ENCODE measurements at places on chromosomes 7 and 10.

DNA sequence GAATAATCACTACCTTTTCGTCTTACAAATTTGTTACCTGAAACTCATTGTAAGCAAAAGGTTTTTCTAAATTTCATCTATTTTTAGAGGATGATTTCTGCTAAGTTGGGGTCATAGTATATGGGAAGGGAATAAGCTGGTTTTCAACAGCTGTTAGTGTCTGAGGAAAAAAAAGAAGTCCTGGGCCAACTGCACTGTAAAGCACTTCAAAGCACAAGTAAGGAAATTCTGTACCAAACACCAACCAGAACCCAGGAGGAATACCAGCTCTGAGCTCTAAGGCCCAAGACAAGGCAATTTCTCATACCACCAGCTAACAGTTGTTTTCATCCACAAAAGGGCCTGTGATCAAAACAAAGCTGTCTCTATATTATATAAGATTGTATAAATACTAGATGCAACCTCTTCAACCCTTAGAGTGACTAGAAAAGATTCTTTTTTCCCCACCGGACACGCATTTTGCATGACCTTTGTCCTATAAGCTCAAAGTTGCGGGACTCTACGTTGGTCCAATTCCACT is 6.1 kb upstream of the MEOX2 start:
- DNase-seq = no peak

- no peak for DNase-seq
These were observed 52.6 kb upstream of the PCBD1 start for GRCh38 chr10:70940834-70941568.

DNA sequence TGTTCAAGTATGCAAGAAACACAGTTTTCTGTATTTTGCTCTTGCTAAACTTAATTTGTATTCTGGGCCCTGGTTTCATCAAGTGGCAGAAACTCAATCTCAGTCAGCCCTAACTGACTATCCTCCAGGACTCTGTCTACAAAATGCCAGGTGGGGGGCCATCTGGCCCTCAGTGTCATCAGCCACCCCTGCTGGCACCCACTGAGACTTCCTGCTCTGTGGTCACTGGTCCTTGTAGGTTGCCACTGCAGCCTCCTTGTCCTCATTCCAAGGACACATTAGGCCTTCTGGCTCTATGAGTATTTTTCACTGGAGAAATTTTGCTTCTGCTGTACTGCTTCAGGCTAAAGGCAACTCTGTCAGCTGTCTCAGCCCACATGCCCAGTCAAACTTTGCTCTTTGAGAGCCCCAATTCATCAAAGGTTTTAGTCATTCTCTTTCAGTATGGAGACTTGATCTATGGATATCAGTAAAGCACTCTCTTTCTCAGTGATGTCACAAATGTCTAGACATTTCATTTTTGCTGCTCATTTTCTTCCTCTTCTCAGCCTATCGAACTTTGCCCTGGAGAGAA is 163.6 kb downstream of the KCND2 start:
- no peak for DNase-seq

- no peak for DNase-seq
These were observed 7.5 kb upstream of the CSGALNACT2 start for GRCh38 chr10:43130770-43131171.

GRCh38 chr7:99020413-99020715 is 123.5 kb downstream of the SMURF1 start:
- no peak for DNase-seq

- DNase-seq = no peak
These were observed 4.4 kb upstream of the SMIM30 start for GRCh38 chr7:113122744-113123143.

DNA sequence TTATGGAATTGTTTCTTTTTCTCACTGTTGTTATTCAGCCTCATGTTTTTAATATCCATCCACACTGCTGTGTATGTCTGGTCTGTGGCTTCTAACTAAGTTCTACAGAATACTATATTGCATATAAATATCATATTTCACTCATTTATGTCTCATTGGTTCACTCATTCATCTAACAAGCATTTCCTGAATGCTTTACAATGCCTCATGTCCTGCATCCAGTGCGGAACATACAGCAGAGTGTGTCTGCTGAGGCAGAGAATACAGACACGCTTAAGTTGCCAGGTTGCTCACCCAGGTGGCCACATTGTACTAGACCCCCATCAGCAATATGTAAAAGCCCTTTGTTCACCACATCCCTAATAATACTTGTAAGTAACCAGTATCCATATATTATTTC is 111.8 kb upstream of the CNTNAP2 start:
- no peak for DNase-seq

DNA sequence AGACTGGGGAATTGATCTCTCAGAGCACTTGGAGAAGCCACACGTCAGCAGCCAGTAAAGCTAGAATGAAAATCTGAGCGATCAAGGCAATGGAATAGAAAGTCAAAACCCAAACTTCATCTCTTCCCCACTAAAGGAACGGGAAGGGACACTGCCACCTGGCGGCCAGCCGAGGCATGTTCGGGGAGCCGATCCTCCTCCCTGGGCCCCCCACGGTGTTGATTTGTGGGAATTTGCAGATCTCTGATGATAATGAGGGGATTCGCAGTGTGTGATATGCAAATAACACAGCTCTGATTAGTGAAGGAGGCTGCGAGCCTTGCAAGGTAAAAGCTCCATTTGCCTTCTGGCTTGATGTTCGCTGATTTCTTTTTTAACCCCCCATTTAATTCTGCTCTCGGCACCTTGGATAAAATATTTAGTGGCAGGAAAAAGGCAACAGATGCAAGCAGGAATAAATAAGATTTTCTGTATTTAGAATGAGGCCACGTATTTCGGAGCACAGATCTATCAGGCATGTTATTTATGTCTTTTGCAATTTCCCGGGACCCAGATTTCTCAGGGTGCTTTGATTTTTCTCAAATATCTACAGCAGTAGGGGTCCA is 258.6 kb downstream of the PAXIP1 start:
- DNase-seq = peak; percentile 8

DNA sequence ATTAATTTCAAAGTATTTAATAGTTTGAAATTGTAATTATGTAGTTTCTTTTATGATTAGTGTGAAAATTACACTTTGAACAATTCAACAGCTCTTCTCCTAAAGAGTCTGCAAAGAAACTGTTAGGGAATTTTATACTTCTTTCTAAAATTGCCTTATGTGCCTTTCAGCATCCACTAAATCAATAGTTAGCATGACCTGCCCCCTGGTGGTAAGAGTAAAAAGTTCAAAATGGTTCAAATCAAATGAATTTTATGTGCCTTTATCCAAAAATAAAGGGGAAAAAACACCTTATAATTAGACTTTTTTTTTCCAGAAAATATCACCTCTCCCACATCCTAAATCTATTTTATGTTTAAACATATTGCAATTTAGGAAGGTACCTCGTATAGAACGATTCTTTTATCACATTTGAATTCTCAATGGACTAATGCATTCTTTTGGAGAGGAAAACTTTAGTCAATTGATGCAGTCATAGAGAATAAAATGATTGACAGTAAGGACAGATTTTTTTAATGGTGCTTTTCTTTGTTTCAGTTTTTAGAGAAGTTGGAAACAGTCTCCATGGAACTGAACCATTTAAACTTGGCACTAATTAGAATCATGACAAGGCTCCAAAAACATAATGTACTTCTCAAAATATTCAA is 163.7 kb downstream of the SEMA3D start:
- DNase-seq = no peak

DNA sequence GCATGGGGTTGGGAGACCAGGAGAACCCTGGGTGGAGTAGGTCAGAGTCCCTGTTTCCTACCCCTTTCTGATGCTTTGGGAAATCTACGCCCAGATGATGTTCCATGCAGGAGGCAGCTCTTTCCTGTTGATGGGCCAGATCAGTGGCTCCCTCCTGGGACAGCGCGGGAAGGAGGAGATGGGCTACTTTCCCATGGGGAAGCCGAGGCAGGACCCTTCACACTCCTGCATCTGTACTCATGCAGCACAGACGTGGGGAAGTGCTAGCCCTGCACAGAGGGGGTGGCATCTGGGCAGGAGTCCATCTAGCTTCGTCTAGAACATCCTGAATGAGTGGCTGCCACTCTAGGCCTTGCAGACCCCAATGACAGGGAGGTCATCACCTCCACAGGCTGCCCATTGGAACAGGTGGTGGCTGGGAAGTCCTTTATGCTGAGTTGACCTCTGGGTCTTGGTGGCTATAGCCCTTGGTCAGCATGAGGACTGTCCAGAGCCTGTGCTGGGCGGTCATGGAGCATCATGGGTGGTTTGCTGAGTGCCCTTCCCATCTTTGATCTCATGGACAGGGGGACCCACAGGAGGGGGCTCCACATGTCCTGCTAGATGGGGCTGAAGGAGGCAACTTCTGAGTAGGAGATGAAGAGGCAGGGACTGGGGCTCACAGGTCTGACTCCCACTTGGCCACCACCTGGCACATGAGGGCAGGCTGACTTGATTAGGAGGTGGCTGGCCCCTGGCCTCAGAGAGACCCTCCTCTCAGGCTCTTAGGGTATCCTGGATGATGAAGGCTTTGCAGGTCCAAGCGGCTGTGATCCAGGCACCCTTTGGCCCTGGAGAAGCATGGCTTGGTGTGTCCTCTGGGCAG is 24.6 kb downstream of the RAMP3 start:
- no peak for DNase-seq

GRCh38 chr7:13042605-13043236 is 355.3 kb downstream of the ARL4A start:
- no peak for DNase-seq

GRCh38 chr10:154348-154747 is 19.1 kb downstream of the ZMYND11 start:
- DNase-seq = no peak

- no peak for DNase-seq
These were observed 37.0 kb downstream of the CPVL start for GRCh38 chr7:29109358-29109757.

DNA sequence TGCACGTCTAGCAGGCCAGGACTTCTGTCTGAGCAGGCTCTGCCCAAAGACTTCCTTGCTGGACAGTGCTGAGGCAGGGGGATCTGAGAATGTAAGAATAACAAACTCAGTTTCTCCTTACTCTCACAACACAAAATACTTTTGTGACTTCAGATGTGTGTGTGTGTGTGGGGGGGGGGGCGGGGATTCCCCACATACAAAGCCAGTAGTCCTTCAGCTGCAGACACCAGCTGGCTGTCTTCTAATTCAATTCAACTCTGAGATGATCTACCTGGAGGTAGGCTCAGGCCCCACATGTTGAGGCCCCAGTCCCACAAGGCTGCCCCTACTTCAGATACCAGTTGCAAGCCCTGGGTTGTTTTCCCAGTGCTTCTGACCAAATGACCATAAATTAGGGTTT is 4.7 kb upstream of the CXCL12 start:
- DNase-seq = no peak

GRCh38 chr7:133009426-133010252 is 72.3 kb downstream of the CHCHD3 start:
- DNase-seq = no peak

GRCh38 chr7:69780379-69780778 is 182.1 kb downstream of the AUTS2 start:
- peak; percentile 42 for DNase-seq

- DNase-seq = no peak
These were observed 2.0 kb downstream of the MASTL start for GRCh38 chr10:27157150-27157549.

- DNase-seq = no peak
These were observed 15.8 kb downstream of the NAPEPLD start for GRCh38 chr7:103132995-103133688.

- no peak for DNase-seq
These were observed 73.0 kb downstream of the MICU1 start for GRCh38 chr10:72552857-72553256.

- no peak for DNase-seq
These were observed 35.2 kb upstream of the JCAD start for GRCh38 chr10:30094601-30095000.

DNA sequence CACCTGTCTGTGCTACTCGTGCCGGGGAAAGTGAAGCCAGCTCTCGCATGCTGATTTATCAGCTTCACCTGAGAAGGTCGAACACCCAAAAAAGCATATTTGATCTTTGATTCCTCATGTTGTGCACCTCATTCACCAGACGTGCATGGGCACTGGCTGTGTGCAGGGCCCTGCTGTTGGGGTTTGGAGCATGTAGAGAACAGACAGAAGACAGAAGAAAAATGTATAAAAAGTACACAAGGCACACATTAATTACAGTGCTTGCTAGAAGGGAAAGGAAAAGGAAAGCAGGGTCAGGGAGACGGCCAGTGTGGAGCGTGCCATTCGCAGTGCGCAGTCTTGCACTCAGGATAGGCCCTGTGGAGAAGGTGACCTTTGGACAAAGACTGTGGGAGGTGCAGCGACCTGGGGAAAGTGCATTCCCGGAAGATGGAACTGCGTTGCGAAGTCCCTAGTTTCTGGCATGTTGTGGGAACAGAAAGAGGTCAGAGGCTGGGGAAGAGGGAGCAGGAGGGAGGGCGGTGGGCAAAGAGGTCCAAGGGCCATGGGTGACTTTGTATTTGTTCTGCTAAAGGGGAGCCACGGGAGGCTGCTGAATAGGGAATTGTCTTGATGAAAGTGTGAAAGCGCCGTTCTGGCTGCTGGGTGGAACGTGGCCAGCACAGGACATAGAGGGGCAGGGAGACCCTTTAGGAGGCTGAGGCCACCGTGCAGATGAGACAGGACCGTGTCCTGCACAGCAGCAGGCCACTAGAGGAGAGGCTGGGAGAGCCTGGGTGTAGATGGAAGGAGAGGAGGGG is 232.8 kb downstream of the GLRX3 start:
- no peak for DNase-seq

GRCh38 chr10:73839276-73839966 is 28.0 kb upstream of the NDST2 start:
- DNase-seq = no peak

DNA sequence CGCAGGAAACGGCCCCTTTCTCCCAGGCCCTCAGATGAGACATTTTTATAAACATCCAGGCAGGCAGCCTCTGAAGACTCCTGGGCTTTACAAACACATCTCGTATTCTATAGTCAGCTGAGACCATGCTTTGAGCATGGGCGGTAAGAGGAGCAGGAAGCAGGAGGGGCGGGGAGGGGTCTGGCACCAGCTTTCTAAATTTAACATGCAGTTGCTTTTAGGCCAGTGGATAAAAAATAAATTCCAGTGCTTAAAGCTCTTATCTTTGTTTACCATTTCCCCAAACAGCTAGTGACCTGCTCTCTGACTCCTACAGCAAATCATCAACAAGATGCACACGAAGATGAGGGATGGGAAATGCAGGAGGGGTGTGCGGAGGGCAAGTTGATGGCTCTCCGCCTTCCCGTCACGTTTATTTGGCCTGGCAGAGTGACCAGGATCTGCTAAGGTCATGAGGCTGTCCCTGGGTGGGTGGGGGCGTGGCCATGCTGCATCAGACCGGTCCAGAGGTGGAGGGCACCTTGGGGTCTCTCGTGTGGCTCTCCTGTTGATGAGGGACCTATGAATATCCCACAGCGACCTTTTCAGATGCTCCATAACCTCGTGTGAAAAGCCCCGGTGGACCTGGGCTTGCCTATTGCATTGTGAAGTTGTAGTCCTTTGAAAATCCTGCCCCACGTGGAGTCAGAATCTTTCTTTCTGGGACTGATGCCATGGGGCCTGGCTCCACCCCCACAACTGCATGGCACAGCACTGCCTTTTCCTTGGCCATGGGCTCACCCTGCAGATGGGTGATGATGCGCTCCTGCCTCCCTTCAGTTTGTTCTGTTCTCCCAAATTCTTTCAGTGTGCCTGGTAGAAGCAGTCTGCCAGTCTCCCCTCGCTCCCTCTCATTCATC is 67.5 kb downstream of the PARP12 start:
- DNase-seq = no peak

All from NCI-H1436 treated with DMSO at 0.1 percent for 48 hours (cell line).